ENCODE measurements at places on chromosomes 1 and 21. TPM values are rescaled to one million over a fixed set of nuclear protein-coding genes. Genes with fewer than 3 reads are reported as not detected.

- no peak for DNase-seq
Measured at GRCh38 chr1:2317230-2318065, 73.9 kb downstream of the MORN1 start.

DNA sequence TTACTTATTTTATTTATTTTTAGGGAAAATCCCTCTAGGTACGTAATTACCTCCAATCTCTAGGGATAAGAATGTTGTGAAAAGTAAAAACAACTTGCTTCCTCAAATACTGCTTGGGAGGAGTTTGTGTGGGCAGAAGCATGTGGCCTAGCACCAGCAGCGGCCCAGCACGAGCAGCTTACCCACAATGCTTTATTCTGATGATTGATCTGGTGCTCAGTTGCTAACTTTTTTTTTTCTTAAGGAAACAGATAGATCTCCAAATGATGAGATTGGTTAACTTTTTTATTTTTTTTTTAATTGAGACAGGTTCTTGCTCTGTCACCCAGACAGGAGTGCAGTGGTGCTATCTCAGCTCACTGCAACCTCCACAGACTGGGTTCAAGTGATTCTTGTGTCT, 4.2 kb downstream of the CLIC6 start:
- no peak for DNase-seq

DNA sequence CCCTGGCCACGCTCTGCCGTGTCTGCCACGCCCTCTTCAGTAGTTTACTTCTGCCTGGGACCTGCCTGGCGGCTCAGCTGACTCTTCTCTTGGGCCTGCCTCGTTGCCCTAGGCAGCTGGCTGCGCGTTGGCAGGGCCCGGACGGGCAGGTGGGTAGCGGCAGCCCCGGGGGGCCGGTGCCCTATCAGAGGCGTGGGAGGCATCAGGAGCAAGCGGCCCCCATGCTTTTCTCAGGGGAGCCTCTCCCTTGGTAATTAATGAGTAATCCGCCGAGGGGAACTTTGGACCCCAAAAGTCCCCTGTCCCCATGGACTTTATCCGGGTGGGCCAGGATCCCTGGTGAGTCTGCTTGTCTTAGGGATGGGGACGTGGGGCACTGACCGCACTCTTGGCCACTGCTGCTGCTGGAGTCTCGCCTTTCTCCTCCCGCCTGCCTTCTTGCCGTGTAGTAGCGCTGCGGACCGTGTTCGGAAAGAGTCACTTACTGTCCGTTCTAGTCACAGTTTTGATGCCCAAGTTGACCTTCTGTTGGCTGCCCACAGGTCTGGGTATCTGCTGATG, 22.7 kb downstream of the SKI start:
- DNase-seq = no peak

DNA sequence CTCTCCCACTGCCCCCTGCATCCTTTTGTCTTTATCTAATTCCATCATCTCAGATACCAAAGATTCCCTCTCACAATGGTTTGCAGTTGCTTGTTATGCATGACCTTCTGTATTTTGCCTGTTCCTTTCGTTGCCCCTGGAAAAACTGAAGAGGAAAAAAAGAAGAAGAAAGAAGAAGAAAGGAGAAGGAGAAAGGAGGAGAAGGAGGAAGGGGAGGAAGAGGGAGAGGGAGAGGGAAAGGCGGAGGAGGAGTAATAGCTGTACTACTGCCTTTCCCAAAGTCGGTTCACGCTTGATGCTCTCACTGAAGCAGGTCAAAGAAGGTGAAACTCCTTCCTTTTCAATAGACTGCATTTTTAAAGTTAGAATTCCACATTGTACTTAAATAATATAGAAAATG, 513.8 kb downstream of the PTPRC start:
- no peak for DNase-seq

MANEAL gene
- 0.72 TPM for total RNA-seq

- DNase-seq = peak; percentile 75
Measured at GRCh38 chr1:9825093-9826074, 1.6 kb upstream of the CLSTN1 start.

DNA sequence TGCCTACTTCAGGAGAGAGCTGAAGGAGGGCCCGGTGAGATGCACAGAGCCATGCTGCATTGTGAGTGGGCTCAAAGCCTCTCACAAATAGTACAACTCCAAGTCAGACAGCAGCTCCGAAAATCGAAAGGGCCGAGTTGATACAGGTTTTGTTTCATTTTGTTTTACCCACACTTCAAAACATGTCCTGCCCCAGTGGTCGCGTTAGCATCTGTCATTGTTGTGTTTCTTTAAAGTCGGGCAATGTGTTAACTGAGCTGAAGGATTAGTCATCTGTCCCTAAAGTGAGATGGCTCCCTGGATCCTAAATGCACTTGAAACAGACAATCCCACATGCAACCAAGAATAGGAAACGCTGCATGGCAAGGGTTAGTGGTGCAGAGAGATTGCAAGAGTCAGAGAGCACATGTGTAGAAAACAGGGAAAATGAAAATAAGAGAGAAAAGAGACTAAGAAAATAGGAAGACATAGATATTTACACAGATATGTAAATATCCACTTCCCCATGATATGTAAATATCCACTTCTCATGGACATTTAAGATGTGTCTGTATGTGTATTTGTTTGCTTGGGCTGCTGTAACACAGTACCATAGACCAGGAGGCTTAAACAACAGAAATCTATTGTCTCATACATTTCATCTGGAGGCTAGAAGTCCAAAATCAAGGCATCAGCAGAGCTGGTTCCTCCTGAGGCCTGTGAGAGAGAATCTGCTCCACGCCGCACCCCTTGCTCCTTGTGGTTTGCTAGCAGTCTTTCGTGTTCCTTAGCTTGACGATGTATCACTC, 131.4 kb upstream of the RAB4A start:
- no peak for DNase-seq

TNFRSF8 gene
- total RNA-seq = 0.35 TPM

USP1 gene
- 52.9 TPM for total RNA-seq

GRCh38 chr1:202085682-202086373, 36.9 kb upstream of the GPR37L1 start:
- DNase-seq = no peak

DNA sequence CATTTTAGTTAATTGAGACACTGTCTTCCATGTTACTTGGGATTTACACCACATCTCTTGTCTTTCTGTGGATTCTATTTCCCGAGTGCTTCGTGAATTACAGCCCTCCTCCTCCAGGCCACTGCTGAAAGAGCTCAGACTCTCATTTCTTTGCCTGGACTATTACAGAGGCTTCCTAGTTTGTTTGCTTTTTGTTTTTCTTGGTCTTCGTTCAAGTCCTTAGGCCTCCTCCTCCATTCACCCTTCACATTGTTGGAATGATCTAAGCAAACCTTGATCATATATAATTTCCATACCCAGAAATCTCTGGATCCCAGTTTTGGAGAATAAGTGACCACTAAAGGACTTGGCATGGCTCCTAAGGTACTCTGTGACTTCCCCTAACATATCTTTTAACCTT, 94.1 kb downstream of the CNIH3 start:
- DNase-seq = no peak

KIF17 gene
- 1.8 TPM for total RNA-seq

HENMT1 gene
- total RNA-seq = 7.7 TPM

- DNase-seq = no peak
Measured at GRCh38 chr21:40052276-40052675, 185.0 kb downstream of the PCP4 start.

GRCh38 chr1:238306411-238306810, 415.7 kb upstream of the ZP4 start:
- no peak for DNase-seq

- DNase-seq = no peak
Measured at GRCh38 chr21:43868461-43868860, 3.4 kb downstream of the AGPAT3 start.

DNA sequence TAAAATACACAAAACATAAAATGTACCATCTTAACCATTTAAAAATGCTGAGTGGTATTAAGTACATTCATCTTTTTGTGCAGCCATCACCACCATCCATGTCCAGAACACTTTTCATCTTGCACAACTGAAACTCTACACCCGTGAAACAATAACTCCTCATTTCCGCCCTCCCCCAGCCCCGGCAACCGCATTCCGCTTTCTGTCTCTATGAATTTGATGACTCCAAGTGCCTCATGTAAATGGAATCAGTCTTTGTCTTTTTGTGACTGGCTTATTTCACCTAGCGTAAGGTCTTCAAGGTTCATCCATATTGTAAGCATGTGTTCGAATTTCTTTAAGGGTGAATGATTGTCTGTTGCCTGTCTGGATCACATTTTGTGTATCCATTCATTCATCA, 37.2 kb downstream of the SCCPDH start:
- no peak for DNase-seq

GRCh38 chr1:21013510-21013909, 163.2 kb downstream of the EIF4G3 start:
- DNase-seq = no peak

GRCh38 chr1:247111700-247112478, 7.7 kb upstream of the ZNF669 start:
- no peak for DNase-seq

Measured in epithelial cell of proximal tubule (primary cell).